ENCODE measurements at places on chromosomes 6 and 20. TPM values are rescaled to one million over a fixed set of nuclear protein-coding genes. Genes with fewer than 3 reads are reported as not detected.

GRCh38 chr6:26175428-26176181 lies 88.4 kb downstream of the HFE start:
- DNase-seq = no peak

- no peak for DNase-seq
These were observed 44.4 kb downstream of the GOPC start for GRCh38 chr6:117557951-117558350.

DNA sequence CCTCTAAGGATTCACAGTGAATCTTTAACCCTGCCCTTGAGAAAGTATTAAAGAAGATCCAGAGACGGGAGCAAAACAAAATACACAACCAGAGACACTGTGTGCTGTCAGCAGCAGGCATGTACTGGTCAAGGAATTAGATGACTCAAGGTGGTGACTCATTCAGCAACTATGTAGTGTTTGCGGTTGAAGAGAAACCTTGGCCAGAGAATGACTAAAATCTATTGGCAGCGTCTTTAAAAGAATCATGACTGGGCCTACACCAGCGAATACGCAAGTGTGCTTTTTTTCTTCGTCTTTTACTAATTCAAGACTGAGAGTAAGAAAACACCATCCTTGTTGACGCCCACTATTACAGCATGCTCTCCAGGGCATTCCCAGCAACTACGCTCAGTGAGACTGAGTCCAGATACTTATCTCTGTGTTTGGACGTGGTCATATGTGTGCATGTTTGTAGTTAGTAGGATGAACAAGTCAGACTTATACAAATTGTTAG lies 72.4 kb upstream of the BACH2 start:
- peak; percentile 99 for DNase-seq

DNA sequence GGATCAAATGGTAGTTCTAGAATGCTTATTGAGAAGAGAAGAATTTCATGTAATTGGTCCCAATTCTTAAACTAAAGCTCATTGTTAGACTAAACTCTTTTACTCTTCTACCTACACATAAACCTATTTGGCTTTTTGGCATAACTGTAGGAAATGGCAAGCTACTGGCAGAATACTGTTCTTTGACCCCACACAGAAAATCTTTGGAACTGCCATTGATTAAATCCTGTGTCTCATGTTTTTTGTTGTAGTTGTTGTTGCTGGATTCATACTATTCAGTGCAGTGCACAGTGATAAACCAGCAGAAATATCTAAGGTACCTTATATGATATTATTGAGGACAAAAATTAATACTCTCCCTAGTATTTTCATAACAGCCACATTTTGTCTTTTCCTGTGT lies 242.1 kb upstream of the SGK1 start:
- DNase-seq = no peak

DNA sequence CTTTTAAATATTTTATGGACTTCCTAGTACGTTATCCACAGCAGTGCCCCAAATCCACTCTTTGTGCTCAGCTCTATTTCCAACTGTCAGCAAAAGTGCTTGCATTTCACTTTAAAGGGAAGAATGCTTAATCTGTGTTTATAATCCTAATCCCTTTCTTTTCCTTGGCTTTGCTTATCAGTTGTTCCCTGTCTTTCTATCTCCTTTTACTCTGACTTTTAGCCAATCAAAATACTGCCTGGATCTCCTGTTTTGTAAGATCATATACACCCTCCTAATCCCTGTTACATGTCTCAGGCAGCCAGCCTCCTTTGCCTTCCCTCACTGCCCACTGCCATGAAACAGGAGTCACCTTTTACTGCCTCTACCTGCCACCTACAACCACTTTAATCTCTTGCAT lies 102.9 kb downstream of the AIG1 start:
- DNase-seq = no peak

DNA sequence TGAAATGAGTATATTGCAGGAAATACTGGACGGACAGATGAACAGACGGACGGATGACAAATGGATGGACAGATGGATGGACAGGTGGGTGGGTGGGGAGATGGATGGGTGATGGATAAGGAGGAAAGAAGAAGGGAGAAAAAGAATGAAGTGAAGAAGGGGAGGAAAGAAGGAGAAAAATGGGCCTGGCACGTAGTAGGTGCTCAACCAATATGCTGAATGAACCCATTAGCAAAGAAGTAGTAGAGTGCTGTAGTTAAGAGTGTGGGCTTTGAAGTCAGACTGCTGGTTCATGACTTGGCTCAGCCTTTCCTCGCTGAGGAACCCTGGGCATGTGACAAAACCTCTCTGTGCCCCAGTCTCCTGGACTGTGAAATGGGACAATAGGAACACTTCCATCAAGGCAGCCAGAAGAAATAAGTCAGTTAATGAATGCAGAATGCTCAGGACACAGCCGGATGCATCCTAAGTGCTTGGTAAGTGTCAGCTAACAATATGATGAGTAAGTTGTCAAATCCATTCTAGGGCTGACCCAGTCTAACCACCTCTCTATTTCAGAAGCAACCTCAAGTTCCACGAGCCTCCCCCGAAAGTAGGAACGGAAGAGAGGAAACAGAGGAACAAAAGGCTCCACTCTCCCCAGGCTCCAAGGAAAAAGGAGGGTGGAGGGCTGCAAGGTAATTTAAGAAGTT lies 37.9 kb downstream of the PREX1 start:
- DNase-seq = no peak

DNA sequence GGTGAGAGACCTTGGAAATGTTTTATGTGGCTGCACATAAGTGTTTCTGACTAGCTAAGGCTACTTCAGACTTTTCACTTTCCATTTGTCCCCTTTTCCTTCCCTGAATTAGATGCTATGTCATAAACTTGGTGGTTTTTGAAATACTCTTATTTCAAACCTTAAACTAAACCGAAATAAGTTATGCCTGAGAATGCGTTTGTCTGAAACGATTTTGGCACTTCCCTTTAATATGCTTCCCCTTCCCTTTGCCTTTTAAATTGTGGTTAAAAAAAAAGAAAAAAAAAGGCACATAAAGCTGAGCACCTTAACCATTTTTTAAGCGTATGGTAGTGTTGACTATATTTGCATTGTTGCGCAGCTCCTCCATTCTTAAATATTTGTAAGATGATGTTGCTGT lies 14.3 kb downstream of the ZNF451 start:
- DNase-seq = no peak

DNA sequence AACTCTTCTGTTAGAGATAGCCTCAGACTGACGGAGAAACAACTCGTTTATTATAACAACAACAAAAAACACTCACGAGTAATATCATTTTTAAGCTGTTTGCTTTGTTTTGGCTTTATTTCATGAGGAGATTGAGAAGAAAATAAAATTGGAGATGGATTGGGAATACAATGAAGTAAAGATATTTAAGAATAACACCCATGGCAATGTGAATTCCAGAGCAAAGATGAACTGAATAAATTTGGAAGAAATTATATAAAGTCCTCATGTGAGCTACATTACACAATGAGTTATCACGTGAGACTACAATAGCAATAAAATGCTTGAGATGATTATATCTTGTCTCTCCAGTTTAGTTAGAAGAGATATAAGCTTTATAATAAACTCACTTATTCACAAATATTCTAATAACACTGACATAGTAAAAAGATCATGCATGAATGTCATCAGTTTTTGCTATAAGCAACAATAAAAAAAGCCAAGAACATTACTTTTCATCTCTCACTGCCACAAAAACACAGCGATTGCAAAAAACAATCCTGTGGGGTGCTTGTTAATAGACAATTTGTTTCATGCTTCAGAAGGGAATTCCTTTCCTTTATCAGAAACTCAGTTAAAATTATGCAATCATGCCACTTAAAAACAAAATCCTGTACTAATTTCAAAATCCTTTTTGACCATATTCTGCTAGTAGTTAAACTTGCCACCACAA lies 696.7 kb upstream of the MARCKS start:
- DNase-seq = no peak

The PCK1 gene
- total RNA-seq = not detected

Data from glomerular endothelial cell (primary cell).